ENCODE measurements at places on chromosomes 13 and 19.

DNA sequence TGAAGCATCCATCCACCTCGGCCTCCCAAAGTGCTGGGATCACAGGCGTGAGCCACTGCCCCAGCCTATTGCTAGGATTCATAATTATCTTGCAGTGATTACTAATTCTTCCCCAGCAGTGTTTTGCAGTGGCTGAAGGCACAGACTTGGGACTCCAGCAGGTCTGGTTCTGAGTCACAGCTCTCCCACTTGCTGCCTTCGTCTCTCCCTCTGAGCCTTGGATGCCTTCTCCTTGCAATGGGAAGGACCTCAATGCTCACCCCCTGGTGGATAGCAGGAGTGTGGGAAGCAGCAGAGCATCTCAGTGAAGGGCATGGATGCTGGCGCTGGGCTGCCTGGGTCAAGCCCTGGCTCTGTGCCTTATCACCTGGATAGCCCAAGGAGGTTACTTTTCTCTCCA is 37.6 kb upstream of the SHKBP1 start:
- no peak for DNase-seq

DNA sequence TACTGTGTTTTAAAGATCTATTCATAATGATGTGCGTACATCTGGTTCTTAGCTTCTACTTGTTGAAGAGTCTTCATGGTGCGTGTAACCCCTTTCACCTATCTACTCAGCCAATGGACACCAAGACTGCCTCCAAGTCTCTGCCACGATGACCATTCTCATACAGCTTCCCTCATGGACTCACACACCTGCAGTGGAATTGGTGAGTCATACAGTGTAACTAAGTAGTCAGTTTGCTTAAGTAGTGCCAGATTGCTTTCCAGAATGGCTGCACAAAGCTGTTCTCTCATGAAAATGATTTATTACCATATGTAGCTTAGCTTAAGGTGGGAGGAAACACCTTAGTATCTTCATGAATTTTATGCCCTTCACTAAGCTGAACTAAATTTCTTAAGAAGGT is 112.3 kb downstream of the AKAP11 start:
- no peak for DNase-seq

DNA sequence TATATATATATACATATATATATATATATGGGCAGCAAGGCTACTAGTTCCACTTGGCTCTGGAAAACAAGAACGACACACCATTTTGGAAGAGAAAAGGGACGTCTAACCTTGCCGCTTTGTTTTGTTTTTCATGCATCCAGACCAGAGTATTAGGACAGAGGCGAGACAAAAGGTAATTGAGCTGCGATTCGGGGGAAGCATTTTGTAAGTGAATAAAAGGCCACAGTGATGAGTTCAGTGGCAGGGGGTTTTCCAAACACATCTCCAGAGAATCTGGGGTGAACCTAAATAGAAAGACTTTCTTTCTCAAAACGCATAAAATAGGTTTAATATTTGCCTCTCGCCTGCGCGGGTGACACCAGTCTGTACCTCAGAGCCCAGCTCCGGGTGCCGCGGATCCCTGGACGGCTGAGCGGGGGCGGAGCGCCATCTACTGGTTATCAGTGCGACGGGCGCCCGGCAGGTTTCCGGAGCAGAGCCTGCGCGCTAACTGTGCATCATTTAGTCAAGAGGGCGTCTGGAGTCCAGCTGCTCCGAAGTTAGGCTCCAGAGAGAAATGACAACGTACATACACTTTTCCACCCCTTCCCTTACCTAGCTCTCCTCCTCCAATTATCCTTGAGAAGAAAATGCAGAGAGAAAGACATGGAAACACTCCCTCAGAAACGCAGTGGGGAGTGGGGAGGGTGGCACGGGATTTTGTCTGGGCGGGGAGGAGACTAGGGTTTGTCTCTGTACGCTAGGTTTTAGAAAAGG is 262.3 kb downstream of the TBC1D4 start:
- peak; percentile 74 for DNase-seq

DNA sequence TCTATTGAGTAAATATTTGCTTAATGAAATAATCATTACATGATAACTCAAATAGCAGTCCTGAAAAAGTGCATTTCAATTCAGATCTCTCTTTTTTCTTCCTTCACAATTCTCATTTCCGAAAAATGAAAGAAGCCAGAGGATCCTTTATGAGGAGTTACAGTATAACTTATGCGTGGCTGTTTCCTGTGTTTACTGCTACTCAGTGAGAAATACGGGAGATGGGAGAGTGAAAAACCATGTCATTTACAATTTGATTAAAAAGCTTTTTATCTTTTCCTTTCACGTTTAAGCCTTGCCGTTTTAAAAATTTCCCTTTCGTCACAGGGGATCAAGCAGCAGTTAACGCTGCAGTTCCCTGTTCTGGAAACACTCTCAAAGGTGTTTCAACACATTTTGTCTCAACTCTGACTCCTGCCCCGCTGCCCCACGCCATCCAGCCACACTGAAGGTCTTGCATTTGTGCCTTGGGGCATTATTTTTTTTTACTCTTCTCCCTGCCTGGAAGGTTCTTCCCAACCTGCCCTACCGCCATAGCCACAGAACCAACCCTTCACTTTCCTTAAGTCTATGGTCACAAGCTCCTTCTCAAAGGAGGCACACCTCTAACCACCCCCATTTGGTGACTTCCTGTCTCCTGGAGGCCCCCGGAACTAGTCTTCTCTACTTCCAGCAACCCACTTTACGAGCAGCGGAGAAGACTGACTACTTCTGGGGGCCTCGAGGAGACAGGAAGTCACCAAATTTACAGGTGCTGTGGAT is 17.0 kb downstream of the KL start:
- DNase-seq: no peak

- DNase-seq: no peak
Observed at GRCh38 chr19:46755853-46756543, 9.7 kb upstream of the STRN4 start.

GRCh38 chr13:25901460-25902376 is 150.1 kb downstream of the SHISA2 start:
- no peak for DNase-seq

GRCh38 chr19:3319643-3320353 is 46.6 kb upstream of the NFIC start:
- no peak for DNase-seq

- DNase-seq: no peak
Observed at GRCh38 chr13:66803013-66803807, 426.9 kb downstream of the PCDH9 start.

DNA sequence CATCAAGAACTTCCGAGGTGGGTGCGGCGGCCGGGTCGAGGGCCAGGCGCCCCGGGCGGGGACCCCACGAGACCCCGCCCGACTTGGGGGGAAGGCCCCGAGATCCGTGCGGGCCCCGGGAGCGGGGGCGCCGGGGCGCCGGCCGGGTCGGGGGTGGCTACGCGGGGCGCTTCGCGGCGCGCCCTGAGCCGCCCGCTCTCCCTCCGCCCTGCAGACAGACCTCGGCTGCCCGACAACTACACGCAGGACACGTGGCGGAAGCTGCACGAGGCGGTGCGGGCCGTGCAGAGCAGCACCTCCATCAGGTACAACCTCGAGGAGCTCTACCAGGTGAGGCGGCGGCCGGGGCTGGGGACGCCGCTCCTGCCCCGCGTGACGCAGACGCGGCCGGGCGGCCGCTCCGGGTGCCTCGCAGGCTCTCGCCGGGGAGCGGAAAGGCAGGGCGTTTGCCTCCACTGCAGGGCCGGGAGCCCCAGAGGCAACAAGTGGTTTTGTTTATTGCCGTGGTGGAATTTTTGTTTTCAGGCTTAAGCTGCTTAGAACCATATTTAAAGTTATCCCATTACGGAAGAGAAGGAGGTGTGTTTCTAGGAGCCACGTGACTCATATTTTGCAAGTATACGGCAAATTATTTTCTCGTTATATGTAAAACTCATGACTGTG is 477 bp downstream of the CUL4A start:
- peak; percentile 51 for DNase-seq
